Anterior cingulate cortex (tissue), 58 donors: ENCODE measurements at places on chromosomes 4 and X.

- DNase-seq, result no peak
These were observed 31.9 kb upstream of the RASGEF1B start for GRCh38 chr4:81503586-81503985.

- DNase-seq, result no peak
These were observed 11.9 kb upstream of the VSIG1 start for GRCh38 chrX:108032944-108033343.

DNA sequence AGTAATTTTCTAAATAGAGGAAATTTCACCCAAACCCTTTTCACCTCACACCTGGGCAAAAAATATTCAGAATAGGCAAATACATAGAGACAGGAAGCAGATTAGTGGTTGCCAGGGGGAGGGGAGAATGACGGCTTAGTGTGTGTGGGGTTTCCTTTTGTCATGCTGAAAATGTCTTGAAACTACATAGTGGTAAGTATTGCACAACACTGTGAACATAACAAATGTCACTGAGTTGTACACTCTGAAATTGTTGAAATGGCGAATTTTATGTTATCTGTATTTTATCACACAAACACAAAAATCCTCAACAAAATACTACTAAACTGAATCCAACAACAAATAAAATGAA lies 60.7 kb upstream of the PLAC1 start:
- no peak for DNase-seq

GRCh38 chr4:82954212-82954611 lies 53.7 kb downstream of the THAP9 start:
- no peak for DNase-seq

DNA sequence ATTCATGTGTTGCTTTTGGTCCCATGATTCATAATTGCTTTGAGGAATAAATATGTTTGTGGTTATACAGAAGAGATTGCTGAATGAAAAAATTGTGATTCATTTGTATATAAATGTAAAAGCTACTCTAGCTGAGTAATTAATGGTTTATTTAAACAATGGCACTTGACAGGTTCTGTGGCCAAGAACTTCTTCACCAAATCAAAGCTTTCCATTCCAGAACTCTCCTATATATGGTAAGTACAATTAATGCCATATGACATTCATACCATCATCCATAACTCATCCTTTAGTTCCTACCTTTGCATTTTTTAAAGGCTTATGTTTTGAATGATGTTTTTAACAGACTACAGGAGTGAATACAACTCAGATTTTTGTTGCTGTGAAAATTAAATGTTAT lies 105.8 kb downstream of the REPS2 start:
- no peak for DNase-seq

DNA sequence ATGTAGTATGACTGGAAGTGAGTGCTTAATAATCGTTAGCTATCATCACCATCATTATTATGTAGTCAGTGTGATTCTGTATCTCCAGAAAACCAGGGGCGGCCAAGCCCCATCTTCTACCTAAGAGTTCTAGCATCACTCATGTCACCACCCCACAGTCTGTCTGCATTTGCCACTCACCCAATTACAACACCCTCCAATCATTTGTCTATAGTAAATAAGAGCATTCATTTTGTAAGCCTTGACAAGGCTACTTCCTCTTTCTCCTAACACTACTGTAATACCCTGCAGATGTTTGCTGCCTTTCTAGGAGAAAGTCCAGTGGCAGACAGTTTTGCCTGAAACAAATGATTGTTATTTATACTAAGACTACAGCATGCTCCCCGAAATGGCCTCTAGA lies 15.8 kb upstream of the IL21 start:
- no peak for DNase-seq

GRCh38 chr4:89496851-89497250 lies 189.3 kb upstream of the GPRIN3 start:
- no peak for DNase-seq

DNA sequence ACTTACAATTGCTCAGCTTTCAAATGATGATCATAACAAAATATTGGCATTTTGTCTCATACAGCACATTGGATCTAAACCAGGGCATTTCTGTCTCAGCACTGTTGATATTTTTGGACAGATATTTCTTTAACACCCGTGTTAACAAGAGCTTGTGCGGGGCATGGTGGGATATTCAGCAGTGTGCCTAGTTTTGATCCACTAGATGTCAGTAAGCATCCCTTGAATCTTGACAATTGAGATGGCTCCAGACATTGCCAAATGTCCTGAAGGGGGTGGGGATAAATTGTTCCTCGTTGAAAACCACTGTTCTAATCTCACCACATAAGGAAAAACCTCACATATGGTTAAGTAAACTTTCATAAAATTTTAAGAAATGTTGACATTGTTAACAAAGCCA lies 806.3 kb downstream of the STIM2 start:
- DNase-seq, result no peak
